ENCODE measurements at places on chromosomes 7 and 10.
A peak's percentile ranks its signal among the peaks of the same experiment; 100 is the strongest.

- DNase-seq: no peak
Measured at GRCh38 chr7:36348256-36348655, 41.4 kb upstream of the ANLN start.

DNA sequence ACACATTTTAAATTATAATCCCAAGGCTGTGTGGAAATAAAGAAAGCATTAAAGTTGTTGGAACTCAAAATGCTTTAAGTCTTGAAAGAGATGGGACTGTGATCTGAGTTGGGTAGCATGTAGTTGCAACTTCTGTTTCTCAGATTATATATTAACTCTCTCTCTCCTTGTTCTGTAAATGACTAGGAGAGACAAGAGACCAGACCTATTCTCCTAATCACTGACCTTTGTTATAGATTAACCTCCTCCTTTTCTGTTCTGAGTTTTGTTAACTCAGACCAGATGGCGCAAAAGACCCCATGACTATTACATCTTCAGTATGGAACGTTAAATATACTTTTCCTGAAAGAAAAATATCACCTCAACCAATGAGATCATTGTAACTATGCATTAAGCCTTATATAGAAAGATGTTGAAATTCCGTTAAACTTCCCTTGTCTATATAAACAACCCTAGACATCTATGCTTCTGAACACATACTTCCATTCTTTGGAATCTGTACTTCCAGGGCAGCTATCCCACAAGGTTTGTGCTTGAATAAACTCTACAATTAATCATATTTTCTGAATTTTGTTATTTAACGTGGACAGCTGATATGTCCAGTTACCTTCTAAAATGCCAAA, 143.5 kb upstream of the TRIM24 start:
- DNase-seq: no peak

DNA sequence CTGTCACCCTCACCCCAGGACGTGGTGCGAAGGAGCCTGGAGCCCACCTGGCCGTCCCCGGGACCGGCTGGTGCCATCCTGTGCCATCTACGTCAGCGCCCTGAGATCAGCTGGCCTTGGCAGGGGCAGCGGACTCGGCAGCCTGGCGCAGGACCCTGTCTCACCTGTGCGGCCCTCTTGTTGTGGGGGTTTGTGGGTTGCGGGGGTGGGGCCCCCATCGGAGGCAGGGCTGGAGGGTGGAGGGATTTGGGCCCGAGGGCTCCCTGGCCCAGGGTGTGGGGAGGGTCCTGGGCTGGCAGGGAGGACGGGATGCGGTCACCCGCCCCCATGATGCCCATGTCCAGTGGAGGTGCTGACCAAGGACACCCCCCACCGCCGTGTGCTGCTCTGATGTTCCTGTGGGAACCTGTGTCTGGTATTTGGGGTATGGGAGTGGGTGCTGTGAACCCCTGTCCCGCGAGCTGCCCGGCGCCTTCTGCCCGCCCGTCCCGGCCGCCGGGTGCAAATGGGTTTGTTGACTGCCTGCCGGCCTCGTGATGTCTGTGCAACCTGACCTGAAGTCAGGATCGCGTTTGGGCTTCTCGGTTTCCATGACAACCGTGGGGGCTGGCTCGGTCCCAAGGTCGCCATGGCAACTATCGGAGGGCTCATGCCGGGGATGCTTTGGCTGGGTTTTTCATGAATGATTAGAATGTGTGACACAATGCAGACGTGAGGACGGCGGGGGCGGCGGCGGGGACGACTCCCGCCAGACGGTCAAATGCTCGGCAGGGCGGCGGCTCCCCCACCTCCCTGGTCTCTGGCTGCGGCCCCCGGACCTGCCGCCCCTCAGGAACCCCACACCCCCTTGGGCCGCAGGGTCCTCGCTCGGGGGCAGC, 7.3 kb downstream of the MAFK start:
- peak; percentile 61 for DNase-seq

DNA sequence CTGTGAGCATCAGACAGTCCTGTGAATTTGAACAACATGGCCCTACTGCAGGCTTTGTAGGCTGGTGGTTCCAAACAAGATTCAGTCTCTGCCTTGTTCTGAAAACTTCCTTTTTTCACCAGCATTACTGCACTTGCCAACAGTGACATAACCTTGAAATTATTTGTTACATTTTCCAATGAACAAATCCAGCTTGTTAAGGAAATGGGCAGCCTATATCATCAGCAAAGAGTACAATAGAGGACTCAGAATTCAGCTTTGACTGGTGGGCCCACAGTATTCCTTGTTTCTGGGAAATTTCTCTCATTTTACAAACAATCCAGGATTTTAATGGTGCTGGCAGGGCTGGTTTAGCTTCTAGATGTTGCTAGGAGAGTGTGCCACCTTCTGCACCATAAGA, 703.7 kb upstream of the FZD8 start:
- DNase-seq: no peak

DNA sequence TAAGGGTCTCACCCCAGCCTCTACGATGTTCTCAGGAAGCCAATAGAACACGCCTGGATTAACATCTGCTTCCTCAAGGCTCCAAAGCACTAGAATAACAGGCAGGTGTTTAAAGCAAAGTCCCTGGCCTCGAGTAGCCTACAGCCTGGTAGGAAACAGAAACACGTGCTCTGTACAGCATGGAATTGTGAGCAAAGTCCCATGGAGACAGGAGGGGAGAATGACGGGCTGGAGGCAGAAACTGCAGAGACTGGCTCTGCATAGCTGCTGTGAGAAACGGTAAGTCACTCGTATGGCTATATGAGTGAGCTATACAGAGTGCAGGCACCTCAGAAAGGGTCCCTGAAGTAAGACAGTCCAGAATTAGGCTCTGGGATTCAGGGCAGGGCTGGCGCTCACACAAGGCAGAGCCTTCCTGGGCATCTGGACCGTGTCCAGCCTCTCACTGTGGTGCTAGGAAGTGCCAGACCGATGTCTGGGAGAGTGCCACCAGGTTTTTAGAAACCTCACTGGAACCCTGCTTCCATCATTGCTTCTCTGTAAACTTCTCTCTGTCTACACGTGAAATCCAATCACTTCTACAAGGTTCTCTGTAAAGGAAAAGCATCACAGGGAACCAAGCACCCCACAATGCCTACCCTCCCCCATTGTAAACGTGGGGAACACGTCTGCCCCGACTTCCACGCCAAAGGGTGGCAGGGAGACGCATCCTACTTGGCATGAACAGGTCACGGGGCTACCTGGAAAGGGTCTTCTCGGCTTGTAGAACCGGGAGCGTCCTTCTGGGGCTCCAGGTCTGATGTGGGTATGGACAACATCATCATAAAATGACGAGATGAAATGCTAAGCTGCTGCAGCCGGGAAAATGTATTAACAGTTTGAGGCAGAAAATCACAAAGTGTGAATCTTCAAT, 38.8 kb upstream of the SHH start:
- DNase-seq: no peak

DNA sequence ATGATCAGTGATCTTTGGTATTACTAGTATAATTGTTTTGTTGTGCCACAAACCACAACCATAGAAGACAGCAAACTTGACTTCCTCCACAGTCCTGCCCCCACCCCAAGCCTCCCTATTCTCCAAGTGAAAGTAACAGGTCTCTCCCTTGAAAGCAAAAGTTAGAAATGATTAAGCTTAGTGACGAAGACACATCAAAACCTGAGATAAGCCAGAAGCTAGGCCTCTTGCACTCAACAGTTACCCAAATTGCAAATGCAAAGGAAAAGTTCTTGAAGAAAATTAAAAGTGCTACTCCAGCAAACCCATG, 7.5 kb downstream of the SAR1A start:
- no peak for DNase-seq

DNA sequence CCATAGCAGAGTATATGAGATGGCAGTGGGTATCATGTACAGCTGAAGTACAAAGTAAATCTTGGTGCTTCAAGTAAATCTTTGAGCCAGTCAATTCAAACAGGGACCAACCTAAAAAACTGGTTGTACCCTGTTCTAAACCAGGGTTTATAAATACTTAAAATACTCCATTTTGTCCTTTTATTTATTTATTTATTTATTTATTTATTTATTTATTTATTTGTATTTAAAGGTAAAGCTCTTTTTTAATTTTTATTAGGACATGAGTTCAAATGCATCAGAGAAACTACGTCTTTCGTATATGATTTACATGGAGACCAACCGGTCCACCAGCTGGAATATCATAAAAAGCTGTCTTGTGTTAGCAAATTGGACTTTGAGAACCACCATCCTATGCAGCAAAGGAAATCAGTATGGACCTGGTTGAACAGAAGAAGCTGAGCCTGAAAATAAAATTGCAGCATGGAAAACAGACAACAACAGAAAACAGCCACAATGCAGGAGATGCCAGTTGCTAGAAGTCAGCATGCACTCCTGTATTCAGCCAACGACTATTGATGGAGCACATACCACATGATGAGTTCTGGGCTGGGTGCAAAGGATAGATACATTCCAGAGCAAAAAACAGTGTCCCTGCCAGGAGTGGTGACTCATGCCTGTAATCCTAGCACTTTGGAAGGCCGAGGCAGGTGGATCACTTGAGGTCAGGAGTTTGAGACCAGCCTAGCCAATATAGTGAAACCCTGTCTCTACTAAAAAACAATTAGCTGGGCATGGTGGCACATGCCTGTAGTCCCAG, 60.0 kb downstream of the PLXNA4 start:
- DNase-seq: no peak

DNA sequence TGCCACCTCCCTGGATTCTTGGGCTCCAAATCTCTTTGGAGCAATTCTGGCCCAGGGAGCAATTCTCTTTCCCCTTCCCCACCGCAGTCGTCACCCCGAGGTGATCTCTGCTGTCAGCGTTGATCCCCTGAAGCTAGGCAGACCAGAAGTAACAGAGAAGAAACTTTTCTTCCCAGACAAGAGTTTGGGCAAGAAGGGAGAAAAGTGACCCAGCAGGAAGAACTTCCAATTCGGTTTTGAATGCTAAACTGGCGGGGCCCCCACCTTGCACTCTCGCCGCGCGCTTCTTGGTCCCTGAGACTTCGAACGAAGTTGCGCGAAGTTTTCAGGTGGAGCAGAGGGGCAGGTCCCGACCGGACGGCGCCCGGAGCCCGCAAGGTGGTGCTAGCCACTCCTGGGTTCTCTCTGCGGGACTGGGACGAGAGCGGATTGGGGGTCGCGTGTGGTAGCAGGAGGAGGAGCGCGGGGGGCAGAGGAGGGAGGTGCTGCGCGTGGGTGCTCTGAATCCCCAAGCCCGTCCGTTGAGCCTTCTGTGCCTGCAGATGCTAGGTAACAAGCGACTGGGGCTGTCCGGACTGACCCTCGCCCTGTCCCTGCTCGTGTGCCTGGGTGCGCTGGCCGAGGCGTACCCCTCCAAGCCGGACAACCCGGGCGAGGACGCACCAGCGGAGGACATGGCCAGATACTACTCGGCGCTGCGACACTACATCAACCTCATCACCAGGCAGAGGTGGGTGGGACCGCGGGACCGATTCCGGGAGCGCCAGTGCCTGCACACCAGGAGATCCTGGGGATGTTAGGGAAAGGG, 913 bp downstream of the NPY start:
- DNase-seq: peak; percentile 79

DNA sequence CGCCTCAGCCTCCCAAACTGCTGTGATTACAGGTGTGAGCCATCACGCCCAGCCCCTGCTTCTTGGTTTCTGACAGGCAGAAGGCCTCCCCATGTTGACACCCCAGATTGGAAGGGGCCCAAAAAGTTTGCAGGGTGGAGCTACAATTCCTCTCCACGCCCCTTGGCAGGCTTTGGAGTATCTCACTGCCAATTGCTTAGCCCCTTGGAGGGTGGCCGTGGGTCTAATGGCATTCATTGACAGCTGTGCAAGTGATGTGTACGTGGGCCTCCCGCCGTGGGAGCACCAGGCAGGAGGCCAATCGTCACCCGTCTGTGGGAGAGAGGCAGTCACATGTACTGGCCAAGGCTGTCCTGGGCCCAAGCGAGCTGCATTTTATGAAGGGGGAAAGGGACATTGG, 73.7 kb upstream of the PPIF start:
- DNase-seq: no peak

DNA sequence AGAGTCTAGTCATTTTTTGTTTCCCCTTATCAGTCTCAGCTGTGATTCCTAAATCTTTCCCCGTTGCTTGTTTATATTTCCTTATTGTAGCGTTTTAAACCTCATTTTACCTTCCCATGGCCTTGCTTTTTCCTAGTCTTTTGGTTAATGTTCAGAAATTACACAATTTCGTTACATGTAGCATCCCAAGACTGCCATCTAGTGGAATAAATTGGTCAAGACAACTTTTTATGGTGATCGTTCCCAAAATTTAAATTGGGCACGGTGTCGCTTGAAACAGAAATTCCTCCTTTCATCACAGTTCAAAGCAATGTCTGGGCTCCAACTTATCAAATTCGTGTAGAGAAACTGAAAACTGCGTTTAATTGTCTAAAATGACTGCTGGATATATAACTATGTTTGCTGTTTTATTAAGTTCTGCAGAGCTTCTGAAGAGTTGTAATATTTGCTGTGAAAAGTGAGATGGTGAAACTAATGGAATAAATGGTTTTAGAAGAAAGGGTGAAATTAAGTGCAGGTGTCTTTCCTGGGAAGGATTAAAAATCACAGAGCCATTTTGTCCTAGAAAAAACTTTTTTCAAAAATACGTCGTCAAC, 370.2 kb downstream of the PHF14 start:
- no peak for DNase-seq

- no peak for DNase-seq
Measured at GRCh38 chr7:66804001-66804400, 63.5 kb downstream of the RABGEF1 start.

- DNase-seq: no peak
Measured at GRCh38 chr7:20545016-20545415, 70.5 kb upstream of the ABCB5 start.

DNA sequence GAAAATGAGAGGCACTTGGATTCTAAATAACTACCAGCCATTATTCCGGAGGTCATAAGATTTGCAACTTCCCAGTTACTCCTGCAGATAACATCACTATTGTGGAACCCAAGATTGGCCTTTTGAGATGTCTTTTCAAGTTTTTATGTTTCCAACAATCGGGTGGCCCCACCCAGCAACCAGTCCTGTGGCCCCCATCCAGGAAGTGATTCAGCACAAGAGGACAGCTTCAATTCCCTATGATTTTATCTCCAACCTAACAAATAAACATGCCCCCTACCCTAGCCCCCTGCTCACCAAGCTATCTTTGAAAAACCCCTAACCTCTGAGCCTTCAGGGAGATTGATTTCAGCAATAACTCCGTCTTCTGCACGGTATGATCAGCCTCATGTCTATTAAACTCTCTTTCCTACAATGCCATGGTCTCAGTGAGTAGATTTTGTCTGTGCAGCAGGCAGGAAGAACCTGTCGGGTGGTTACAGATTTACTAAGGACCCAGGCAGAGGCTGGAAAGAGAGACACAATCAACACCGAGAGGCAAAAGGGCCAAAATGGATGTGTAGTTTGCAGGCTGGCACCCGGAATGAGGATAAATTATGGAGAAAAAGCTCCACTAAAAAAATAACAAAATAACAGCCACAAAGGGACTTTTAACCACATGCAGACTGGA, 83.9 kb upstream of the UNC5B start:
- DNase-seq: no peak

- no peak for DNase-seq
Measured at GRCh38 chr7:152760854-152761748, 1.5 kb downstream of the ACTR3B start.

DNA sequence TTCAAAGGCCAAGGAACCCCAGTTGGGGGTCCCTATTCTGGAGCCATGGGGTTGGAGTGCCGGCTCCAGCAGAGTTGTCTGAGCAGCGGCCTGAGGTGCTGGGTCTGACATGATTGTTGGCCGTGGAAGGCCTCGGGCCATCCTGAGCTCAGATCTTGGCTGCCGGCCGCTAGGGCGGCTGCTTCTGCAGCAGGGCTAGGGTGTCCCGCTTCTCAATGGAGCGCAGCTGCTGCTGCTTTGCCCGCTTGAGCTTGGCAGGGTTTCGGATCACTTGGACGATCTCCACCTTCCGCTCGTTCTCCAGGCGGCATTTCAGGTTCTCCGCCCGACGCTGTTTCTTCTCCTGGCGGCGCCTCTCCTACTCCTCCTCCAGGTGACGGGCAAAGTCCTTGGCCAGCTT, 171.1 kb downstream of the HIBADH start:
- DNase-seq: no peak

All from WTC11 (cell line).